ENCODE measurements at places on chromosomes 3 and 15.

DNA sequence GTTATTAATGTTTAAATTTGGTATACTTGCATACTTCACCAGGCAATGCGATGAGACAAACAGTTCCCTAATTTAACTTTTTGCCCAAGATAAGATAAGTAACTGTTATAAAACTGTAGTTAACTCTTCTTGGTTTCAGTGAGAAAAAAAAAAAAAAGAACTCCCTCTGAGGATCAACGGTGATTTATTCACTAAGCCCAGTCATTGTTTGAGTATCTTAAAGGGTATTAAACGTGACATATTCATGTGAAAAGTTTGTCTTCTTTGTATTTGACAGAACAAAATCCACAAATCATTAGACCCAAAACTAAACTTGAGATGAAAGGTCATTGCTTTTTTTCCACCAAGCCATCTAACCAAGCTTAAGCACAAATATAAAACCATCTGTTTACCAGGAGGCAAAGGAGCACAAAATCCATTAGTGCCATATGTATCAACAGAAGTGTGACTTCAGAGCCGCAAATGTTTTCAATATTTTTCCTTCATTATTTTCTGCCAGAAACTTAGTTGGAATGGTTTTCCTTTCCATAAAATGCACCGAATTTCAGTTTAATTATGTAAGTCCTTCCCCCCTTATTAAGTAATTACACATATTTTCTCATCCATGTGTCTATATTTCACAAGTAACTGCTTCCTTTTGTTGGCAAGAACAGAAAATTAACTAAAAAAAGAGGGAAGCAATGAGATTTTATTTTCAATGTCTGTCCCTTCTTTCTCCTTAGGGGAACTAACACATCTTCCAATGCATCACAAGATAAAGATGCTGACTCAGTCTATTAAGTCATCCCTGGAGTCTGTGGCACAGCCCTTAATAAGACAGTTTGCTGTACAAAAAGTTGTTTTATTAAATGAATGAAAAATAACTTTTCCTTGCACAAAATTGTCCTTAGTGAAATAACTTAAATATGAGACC, 92.2 kb upstream of the RAP2B start:
- no peak for DNase-seq

DNA sequence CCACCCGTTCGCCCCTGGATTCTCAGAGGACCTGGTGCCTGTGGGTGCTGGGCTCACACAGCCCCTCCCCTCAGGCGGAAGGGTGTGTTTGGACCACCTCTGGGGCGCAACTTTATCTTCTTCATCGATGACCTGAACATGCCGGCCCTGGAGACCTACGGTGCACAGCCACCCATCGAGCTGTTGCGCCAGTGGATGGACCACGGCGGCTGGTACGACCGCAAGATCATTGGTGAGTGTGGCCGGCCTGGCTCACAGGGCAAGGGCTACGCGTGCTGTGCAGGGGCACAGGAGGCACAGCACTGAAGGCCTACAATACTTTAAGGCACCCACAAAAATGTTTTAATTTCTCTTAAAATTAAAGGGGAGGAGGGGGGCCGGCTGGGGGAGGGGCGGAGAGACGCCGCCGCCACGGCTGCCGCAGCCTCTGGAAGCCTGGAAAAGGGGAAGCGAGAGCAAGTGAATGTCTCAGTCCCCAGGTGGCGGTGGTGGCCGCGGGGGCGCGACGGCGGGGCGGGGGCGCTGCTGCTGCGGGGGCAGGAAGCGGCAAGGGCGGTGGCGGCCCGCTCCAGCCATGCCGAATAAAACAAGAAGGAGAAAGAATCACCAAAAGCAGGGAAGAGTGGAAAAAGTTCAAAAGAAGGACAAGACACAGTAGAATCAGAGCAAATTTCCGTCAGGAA, 56.8 kb downstream of the DNAH1 start:
- no peak for DNase-seq

DNA sequence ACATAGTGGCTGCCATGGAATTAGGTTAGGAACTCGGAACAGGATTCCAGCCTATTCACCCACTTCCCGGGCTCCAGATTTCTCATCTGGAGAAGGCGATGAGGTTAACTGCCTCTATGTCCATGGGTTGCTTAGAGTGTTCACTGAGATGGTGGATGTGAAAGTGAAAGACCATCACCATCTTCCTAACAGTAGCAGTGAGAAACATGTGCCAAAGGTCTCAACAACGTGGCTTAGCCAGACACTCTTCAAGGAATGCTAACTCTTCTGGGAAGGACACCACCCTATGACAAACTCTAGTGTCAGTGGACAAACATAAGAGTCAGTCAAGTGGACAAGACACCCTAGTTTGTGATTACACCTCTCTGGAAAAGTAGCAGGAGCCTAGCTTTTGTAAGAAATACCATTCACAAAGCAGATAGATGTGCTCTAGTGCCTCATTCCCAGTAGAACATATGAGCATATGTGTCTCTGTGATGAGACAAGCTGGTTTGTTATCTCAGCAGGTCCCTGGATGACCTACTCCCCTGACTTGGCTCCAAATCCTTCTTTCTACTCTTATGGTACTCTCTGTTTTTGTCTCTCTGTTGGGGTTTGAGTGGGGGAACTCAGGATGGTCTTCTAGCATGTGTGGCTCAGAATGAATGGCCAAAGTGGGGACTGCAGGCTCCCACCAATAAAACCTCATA, 210.2 kb upstream of the WNT5A start:
- DNase-seq, result no peak

- no peak for DNase-seq
These were observed 128.3 kb downstream of the SMAD6 start for GRCh38 chr15:66830358-66830757.

- DNase-seq, result no peak
These were observed 4.4 kb upstream of the RASA2 start for GRCh38 chr3:141482245-141482922.

DNA sequence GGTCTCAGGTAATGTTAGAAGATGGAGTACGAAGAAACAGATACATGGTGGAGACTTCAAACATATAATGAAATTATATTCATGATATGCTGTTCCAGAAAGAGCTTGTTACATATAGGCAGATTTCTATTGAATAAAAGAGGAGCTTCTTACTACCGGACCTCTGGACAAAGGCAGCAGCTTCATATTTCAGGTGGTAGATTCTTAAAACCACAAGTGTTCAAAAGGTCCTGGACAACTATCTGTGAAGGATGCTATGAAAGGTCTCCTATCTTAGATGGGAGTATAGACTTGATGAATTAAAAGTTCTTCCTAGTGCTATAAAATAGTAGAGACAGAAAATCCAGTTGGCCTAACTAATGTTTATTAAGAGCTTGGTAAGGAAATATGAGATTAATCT, 43.2 kb downstream of the MYLK start:
- DNase-seq, result no peak

DNA sequence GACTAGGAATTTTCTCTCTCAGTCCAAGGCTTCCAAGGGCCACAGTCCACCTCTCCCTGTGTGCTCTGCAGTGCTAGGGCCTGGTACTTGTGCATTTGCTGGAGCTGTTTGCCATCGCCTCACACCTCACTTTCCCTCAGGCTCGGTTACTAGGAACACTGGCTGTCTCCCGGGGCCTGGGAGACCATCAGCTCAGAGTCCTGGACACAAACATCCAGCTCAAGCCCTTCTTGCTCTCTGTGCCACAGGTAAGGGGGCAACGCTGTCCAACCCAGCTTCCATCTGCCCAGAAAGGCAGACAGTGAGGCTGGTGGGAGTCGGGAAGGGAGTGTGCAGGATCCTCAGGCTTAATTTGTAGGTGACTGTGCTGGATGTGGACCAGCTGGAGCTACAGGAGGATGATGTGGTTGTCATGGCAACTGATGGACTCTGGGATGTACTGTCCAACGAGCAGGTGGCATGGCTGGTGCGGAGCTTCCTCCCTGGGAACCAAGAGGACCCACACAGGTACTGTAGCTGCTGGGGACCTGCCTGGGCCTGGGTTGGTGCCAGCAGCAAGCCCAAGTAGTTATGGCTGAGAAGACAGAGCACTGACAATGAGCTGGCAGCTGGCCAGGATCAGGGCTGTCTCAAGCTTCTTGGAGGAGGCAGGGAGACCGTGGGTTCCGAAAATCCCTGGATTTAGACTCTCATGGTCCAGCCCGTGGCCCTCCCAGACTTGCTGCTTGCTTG, 3.4 kb downstream of the PPM1M start:
- DNase-seq, result no peak

- DNase-seq, result no peak
These were observed 97.6 kb downstream of the MEX3B start for GRCh38 chr15:81948222-81948621.

- no peak for DNase-seq
These were observed 178.8 kb downstream of the PDCD6IP start for GRCh38 chr3:33977227-33977626.

DNA sequence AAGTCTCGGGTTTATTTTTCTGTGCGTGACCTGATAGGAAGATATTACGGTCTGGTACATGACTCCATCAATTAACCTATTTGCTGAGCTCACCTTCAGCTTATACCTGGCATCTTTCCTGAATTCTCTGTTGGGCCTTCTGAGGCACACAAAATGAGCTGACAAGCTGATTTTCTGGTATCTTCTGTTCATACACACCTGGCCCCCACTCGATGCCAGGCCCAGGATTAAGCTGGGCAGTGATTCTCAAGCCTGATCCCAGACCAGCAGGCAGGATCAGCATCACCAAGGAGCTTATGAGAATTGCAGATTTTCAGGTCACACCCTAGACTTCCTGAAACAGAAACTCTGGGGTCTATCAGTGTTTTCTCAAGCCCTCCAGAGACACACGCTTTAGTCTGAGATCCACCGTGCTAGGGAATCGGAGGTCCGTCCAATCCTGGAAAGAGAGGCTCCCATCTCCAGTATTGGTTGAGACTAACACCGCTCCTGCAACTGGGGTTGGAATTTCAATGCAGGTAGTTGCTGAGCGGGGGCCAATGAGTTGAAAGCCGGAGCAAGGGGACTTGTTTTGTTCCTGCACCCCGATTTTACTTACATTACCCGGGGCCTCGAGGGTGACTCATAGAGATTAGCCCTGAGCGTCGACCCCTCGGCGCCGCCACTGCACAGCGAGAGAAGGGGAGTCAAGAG, 636 bp upstream of the EIF1B start:
- DNase-seq, result no peak

DNA sequence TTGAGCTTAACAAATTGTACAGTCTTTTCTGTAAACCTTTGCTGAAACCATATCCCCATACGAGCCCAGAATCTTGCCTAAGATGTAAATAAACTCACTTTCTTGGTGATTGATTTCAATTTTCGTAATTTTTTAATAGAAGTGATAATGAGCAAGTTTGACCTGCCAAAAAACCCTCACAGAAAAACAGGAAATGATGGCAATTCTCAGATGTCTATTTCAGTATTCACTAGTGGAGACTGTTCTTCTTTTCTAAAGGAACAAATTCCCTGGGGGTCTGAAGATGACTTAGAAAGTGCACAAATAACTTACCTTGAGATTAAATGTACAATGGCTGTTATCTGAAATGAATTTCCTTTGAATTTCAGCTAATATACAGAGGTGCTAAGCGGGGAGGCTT, 116.5 kb upstream of the CMC1 start:
- DNase-seq, result no peak

GRCh38 chr3:190404715-190405114, 16.8 kb downstream of the CLDN16 start:
- no peak for DNase-seq

- no peak for DNase-seq
These were observed 75.1 kb upstream of the UNC13C start for GRCh38 chr15:53903129-53903528.

GRCh38 chr3:42101481-42101880, 10.3 kb downstream of the TRAK1 start:
- DNase-seq, result no peak

- no peak for DNase-seq
These were observed 141.5 kb upstream of the BFSP2 start for GRCh38 chr3:133258358-133258757.

- DNase-seq, result no peak
These were observed 436.1 kb upstream of the WNT5A start for GRCh38 chr3:55923207-55923606.

- DNase-seq, result no peak
These were observed 4.8 kb upstream of the SLC9C1 start for GRCh38 chr3:112298781-112299180.

DNA sequence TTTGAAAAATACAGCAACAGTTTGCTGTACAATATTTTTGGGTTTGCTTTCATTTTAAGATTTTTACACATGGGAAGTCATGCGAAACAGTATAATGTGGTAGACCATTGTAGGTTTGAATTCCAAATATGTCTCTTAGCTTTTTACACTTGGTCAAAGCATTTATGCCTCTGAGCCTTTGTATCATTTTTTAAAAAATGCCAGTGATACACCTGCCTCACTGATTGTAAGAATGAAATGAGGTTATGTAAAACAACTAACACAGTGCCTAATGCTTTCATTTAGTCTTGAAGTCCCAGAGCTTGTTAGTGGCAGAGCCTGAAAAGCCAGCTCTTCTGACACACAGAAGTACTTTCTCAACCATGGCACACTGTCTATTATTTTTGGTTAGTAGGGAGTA, 202.0 kb downstream of the UBE2E2 start:
- no peak for DNase-seq

DNA sequence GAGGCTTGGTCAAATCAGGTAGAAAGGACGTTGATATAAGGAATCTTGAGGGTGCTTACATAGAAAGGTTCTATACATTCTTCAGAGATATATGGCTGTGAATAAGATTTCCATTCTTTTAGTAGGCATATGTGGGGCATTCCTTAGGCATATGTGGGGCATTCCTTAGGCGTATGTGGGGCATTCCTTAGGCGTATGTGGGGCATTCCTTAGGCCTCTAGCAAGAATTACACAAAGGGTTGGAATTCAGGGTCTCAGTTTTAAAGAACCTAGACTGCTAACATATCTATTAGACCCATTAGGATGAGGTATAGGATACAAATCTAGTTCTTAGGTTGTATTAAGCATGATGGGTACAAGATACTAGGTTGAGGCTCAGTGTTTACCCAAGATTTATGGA, 607.8 kb downstream of the SI start:
- no peak for DNase-seq

- no peak for DNase-seq
These were observed 18.4 kb upstream of the ZBTB47 start for GRCh38 chr3:42635111-42635510.

GRCh38 chr3:172354931-172355499, 93.2 kb downstream of the GHSR start:
- DNase-seq, result no peak

DNA sequence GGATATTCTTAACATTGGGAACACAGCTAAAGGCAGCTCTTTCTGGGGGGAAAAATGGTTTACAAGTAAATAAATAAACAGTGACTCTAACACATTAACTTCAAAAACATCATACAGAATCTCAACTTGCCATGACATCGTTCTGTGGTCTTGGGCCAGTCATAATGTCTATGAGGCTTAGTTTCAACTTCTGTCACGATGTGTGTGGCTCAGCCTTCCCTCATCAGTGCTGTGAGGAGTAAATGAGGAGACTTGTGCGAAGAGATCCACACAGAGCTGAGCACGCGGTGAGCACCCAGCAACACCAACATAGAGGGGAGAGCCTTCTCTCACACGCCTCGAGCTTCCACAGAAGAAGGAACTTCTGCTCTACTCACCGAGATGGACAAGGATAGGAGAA, 49.0 kb downstream of the DZIP1L start:
- DNase-seq, result no peak

GRCh38 chr3:46006238-46007032, 10.8 kb upstream of the FYCO1 start:
- DNase-seq, result no peak
